ENCODE measurements at places on chromosomes 1 and 21.
A peak's percentile ranks its signal among the peaks of the same experiment; 100 is the strongest.

- DNase-seq, result no peak
Measured at GRCh38 chr1:185739967-185740366, 5.8 kb downstream of the HMCN1 start.

GRCh38 chr1:211331011-211331709, 4.5 kb downstream of the TRAF5 start:
- DNase-seq, result no peak

DNA sequence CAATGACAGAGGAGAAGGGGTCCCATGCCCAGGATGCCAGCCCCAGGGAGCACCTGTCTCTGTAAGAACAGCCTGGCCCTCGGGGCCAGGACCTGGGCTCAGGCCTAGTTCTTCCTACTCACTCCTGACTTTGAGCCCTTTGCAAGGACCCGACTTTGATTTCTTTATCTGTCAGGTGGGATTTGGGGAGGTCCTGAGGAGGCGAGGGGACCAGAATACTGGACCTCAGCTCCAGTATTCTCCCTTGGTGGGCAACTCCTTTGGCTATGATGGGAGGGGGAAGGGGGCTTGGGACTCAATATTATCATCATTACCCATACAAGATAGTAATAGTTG, 18.1 kb downstream of the KCNQ4 start:
- no peak for DNase-seq

GRCh38 chr1:234973426-234974250, 155.0 kb downstream of the TOMM20 start:
- peak; percentile 80 for DNase-seq

- DNase-seq, result no peak
Measured at GRCh38 chr1:190416239-190416638, 61.4 kb downstream of the BRINP3 start.

- no peak for DNase-seq
Measured at GRCh38 chr1:162389021-162389818, 7.7 kb downstream of the C1orf226 start.

DNA sequence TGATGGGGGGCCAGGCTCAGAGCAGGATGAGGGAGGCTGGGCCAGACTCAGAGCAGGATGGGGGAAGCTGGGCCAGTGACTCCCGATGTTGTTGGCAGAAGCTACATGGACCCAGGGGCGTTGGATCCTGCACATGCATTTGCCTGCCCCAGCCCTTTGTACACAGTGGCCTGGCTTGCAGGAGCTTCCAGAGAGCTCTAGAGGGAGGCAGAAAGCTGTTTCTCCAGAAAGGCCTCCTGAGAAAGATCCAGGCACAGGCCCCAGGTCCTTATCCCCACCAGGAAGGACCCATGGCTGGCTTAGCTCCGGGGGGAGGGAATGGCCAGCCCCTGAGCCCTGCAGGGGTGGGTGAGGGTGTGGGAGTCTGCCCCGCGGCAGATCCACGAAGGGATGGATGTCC, 106.6 kb upstream of the ACTRT2 start:
- DNase-seq, result no peak

DNA sequence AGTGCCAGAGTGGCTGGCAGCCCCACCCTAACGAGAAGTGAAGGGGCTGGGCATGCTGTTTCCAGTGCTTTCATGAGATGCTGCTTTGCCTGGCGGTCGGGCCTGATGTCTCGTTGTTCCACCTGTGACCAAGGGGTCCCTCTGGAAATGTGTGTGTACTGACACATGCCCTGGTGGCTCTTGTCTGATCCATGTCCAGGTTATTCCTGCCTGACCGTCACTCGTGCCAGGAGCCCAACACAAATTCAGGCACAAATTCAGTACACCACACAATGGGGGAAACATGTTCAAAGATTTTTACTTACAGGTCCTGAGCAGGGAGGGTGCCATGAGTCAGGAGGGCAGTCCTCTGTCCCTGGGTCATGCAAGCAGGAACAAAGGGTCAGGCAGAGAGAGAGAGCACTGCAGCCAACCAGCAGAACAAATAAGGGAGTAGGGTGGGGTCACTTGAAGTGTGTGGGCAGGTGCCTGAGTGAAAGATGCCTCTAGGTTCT, 76.3 kb downstream of the ADARB1 start:
- DNase-seq, result no peak

DNA sequence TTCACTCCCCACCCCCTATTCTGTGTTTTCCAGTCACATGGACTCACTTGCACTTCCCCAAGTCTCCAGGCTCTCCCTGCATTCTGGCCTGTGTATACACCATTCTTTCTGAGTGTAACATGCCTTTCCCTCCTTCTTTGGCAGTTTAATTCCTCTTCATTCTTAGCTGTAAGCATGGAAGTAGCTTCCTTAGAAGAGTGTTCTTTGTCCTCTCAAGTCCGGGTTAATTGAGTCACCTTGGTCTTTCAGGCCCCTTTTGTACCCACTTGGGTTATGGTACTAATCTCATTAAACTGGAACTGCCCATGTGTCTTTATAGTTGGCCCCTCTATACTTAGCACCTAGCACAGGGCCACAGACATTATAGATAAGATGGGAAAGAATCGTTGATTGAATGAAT, 525.3 kb upstream of the ADGRL4 start:
- no peak for DNase-seq

GRCh38 chr1:171590022-171590421, 32.0 kb upstream of the MYOCOS start:
- no peak for DNase-seq

GRCh38 chr21:40853956-40854688, 7.2 kb upstream of the DSCAM start:
- DNase-seq, result no peak

DNA sequence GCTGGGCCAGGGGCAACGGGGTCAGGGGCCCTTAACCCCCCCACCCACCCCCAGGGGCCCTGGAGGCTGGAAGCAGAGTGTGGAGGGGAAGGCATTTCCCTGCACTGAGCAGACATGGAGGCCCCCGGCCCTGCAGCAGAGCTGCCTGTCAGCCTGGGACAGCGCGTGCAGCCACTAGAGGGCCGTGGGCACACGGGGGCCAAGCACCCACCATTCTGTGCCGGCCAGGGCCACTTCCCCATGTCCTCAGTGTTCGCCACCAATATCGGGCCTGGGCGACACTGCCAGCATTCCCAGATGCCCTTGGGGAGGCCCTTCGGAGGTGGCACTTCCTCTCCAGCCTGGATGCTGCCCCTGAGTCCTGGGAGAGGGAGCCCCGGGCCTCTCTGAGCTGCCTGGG, 23.2 kb upstream of the ARHGEF16 start:
- no peak for DNase-seq

DNA sequence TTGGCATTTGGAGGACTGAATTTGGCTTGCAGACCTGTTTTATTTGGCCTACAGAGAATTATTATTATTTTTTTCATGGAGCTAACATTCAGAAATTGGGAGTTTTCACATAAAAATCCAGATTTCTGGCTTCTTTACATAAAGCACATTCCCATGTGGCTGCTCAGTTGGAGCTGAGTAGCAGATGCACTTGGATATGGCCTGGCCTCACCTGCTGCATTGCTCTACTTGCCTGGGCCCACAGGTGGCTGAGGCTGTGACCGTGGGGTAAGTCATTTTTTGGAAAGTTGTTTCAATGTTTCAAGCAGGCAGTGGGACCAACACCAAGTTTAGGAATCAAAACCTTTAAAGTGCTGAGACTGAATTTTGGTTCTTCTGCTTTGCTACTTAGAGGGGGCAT, 56.7 kb downstream of the GADD45A start:
- DNase-seq, result no peak

DNA sequence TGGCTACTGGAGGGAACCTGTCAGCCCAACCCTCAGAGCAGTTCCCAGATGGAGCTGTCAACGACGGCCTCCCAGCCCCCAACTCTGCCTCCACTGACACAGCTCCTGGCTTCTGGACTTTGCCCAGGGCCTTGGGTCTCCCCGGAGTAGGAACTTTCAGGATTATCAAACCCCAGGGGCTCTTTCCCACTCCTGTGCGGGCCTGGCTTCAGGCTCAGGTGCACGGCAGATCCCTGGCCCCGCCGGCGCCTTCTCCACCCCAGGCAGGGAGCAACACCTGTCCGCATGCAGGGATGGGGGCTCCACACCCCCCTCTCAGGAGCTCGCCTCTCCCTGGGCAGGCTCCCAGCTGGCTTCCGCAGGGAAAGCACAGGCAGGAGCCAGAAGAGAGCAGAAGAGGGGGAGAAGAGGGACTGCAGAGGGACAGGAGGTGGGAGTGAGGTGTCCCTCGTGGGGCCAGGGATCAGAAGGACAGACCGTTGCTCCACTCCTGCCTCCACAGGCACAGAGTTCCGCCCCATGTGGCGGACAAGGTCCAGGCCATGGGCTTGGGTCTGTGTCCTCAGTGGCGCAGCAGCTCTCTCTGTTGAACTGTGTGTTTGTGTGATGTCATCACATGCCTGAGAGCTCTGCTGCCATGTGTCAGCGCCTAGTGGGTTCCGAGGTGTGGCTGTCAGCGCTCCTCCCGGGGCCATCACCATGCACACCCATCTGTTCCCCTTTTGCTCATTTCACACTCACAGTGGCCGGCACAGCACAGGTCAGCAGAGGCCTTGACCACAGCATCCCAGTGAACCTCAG, 107.7 kb downstream of the PDE9A start:
- DNase-seq, result no peak

- DNase-seq, result no peak
Measured at GRCh38 chr21:45598666-45599065, 44.9 kb upstream of the PCBP3 start.

DNA sequence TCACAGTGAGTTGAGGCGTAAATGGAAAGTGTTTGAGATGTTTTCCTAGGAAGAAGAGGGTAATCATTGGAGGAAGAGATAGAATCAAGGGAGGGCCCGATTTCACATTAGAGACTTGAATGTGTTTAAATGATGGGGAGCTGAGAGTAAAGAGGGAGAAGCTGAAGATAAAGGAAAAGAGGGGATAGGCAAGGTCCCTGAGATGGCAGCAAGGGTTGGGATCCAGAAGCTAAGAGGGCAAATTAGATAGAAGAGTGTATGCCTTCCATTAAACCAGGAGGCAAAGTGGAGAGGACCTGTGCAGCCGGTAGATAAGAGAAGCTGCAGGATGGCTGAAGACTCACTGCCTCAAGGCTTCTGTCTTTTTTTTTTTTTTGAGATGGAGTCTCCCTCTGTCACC, 21.6 kb upstream of the CSF1 start:
- DNase-seq, result no peak

GRCh38 chr21:38944903-38945302, 139.2 kb downstream of the ETS2 start:
- no peak for DNase-seq

- DNase-seq, result no peak
Measured at GRCh38 chr21:22062472-22063139, 1064.4 kb downstream of the NCAM2 start.

DNA sequence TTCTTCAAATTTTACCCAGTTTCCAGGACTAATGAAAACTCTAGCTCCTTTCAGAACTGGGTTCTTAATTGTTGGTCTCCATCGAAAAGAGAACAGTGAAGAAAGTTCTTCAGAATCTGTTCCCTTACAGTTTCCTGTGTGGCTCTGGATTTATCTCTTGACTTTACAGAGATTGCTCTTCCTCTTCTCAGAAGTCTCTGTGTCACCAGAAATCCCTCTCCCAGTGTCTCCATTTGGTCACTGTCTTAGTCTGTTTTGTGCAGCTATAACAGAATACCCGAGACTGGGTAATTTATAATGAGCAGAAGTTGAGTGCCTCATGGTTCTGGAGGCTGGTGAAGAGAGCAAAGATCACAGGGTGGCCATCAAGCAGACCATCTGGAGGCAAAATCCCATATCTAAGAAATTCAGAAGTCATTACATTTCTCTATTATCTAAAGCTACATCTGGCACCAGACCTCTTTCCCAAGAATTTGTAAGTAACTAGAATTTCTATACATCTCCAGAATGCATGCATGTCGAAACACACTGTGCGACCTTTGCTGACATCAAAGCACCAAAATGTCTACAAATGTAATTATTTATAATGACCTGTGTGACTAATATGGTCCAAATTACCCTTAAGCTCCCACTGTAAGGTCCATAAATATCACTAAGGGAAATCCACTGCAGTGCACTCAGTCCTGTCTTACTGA, 65.4 kb upstream of the KRTAP19-8 start:
- no peak for DNase-seq

DNA sequence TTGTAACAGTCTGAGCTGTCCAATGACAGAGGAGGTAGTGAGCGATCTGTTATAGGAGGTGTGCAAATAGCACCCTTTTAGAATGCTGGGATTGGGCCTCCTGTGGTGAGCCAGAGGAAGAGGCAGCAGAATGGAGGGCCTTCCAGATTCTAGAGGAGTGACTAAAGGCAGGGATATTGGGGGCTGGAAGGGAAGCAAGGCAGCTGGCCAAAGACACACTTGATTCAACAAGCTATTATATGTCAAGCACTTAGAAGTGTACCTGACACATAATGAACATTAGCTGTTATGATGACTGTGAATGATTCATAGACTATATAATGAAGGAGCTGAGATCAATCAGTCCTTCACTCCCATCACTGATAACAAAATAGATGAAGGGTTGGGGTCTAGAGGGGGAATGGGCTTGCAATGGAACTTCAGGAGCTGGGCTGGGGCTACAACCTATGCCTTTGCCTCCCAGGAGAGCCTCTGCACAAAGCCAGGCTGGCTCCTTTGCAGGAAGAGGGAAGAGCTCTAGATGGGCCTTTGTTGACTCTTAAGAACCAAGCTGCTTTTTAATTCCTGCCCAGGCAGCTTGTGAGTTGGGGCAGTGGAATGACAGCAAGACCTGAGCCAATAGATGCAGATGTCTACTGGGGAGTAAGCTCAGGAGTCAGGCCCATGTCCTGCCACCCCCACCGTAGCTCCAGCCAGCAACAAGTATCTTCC, 2.3 kb upstream of the MKNK1 start:
- DNase-seq, result no peak

GRCh38 chr1:234585330-234586055, 24.5 kb downstream of the IRF2BP2 start:
- no peak for DNase-seq

GRCh38 chr1:220046052-220046930, at the start of gene EPRS1:
EPRS1 (minus strand) TSS chr1:220046505; CDS start chr1:220046388, 117 bp downstream.
- peak; percentile 93 for DNase-seq

DNA sequence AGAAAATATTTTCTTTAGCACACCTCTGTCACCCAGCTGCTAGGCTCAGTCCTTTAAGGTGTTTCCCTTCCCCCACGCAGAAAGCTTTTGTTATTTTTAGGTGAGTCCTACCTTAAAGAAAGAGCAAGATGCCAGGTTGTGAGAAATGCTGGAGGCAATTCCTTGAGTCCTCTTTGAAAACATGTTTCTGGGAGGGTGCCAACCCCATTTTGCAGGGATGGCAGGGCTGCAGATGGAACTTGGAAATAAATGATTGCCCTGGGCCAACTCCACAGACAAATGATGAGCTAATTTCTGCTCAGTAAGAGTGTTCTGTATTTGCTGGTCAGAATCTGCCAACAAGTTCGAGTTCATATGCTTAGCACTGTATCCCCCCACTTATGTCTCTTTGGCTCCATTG, 119.2 kb upstream of the RAB3GAP2 start:
- DNase-seq, result no peak

- no peak for DNase-seq
Measured at GRCh38 chr1:228131766-228132165, 8.3 kb upstream of the GUK1 start.

GRCh38 chr1:51578383-51579109, 38.3 kb upstream of the OSBPL9 start:
- no peak for DNase-seq

Data from NCI-H1436 treated with DMSO at 0.1 percent for 48 hours (cell line).